ENCODE measurements at places on chromosomes 7 and 10.

- DNase-seq, result no peak
Observed at GRCh38 chr10:130914367-130914766, 397.2 kb downstream of the TCERG1L start.

- no peak for DNase-seq
Observed at GRCh38 chr10:123645615-123646014, 20.5 kb upstream of the GPR26 start.

DNA sequence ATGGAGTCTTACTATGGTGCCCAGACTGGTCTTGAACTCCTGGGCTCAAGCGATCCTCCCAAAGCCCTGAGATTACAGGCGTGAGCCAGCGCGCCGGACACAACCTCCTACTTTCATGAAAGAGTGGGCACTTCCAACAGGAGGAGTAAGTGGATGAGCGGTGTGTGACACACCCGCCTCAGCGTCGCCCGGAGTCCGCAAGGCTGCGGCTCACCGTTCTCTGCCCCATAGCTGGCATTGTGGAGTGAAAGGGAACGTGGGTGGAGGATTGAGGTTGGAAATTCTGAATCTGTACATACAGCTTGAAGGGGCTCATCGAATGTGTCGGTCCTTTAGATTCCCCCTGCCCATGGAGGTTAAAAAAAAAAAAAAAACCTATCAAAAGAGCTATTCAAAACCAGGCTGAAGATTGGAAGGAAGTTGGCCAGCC is 524 bp upstream of the PRXL2A start:
- DNase-seq, result no peak

- DNase-seq, result no peak
Observed at GRCh38 chr10:11682267-11682683, 59.9 kb upstream of the ECHDC3 start.

DNA sequence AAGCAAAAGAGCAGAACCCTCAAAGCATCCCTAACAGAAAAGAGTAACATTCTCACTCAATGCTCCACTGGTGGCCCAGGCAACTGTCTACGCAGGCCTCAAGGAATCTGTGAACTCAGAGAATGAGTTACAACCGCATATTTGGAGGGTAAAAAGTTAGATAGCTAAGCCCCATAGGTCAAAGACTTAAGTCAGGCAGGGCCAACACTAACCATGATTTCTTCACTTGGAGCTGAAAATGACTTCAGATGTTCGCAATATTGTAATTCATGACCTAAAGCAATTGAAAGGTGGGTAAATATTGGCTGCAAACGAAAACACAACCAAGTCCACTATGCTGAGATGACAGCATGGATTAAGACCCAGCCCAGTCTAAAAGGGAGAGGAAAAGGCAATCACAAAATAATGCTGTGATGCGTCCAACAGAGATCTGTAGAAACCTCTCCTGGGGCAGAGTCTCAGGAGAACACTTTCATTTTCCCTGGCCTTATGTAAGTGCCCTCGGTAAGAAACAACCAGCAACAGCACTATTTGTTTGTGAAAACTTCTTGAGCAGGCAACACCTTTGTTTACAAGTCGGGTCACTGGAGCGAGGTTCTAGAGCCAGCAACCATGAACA is 176.5 kb downstream of the TNS3 start:
- DNase-seq, result no peak

DNA sequence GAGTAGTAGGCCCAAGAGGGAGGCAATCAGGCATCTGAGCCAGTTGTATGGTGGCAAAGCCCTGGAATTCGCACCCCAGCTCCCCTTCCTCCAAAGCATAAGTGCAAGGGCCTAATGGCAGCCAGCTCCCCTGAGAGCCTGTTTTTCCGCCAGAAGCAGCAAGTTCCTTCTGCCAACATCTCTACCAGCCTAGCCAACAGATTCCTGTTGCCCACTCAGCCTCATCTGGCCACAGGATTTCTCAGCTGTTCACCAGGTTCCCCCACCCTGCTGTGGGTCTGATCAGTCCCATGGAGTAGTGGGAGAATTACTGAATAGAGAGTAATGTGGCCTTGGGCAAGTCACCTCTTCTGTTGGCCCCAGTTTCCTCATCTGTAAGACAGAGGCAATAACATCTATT is 186.2 kb upstream of the PDE1C start:
- DNase-seq, result no peak

DNA sequence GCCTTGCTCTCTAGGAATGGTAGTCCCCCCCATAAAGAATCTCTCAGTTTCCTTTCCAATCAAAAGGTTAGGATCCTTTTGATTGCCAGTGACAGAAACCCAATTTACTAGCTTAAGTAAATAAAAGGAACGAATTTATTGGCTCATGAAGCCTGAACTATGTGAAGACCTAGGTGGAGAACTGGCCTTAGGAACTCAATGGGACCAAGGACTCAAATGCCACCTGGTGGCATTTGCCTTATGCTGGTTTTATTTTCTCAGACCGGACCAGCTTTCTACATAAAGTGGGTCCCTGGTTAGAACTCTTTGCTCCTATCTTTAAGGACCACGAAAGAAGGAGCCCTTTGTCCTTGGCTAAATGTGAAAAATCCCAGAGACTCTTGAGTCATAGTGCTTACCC is 25.4 kb downstream of the CFTR start:
- no peak for DNase-seq

All from stimulated activated CD8-positive, alpha-beta memory T cell treated with anti-CD3 and anti-CD28 coated beads, Interleukin-4, amount 100 ng/mL, for 1 hour (primary cell).